Stimulated activated CD8-positive, alpha-beta memory T cell treated with anti-CD3 and anti-CD28 coated beads, Interleukin-4, amount 100 ng/mL, for 4 hours (primary cell): ENCODE measurements at places on chromosomes 11 and 22.

- DNase-seq, result no peak
Measured at GRCh38 chr22:22878211-22878570, 9.4 kb upstream of the IGLL5 start.

DNA sequence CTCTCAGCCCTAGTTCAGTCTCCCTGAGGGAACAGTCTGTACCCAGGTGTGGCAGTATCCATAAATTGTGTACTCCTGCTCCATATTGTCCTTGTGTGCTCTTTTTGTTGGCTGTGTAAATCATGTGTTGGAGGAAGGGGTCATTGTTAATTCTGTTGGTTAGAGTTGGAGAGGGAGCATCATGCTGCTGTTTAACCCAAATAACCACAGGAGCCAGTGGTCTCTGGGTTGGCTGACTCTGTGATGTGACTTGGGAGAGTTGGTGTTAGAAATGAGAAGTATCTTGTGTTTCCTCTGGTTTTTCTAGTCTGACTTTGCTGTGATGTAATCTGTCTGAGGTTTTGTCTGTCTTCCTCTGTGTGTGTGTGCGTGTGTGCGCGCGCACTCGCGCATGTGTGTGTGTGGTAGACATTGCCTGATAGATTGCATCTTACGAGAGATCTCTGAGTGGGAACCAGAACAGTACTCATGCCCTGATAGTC is 30.5 kb downstream of the CTNND1 start:
- peak; percentile 73 for DNase-seq

DNA sequence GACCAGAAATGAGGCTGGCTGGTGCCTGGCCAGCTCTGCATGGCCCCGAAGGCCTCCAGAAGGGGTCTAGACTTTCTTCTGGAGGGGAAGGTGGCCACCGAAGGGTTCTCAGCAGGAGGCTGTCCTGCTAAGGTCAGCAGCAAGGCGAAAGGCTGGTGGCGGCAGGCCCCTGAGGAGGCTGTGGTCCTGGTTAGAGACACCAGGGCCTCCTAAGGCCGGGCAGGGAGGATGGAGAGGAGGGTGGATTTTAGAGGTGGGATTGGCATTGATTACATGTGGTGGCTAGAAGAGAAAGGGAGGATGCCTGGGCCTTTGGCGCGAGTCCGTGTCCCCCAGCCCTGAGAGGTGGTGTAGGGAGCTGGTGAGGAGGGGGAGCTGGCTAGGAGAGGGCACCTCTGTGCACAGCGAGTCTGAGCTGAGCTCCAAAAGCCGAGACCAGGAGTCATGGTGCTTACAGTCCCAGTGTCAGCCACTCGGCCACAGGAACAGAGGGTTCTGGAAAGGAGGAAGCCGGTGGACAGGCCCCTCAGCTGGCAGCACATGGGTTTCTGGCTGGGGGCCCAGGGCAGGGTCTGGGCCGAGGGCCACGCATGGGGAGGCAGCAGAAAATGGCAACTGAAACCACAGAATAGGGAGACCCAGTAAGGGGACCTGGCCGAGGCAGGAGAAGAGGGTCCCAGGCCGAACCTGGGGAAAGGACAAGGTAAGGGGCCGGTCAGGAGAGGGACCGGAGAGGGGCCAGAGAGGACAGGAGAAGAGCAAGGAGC is 2.5 kb downstream of the FERMT3 start:
- DNase-seq, result no peak

DNA sequence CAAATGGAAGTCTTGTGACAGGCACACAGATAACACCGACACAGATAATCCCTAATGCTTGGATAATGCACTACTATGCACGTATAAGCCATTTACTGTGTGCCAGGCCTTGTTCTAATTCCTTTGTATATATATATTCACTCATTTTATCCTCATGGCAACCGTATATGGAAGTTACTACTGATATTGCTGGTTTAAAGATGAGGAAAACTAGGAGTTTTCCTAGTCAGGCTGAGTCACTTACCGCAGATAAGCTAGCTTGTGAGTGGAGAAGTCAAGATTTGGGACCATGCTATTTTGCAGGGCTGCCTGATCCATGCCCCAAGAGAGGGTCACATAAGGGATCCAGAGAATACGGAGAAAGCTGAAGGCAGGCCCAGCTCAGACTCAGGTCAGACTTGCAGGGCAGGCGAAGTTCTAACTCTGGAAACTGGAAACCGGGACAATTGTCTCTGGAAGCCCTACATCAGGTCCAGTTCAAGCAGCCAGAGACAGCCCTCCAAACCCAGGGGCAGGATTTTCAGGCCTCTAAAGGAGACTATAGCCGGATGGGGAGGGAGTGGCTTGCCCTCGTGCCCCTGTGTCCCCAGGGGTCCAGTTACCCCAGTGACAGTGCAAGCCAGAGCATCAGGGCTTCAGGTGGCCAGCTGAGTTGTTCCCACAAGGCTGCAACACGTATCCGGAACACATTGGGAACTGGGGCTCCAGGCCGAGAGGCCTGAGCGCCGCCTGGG is 534.8 kb downstream of the INSC start:
- DNase-seq, result no peak

- DNase-seq, result no peak
Measured at GRCh38 chr11:8808226-8808585, 102.8 kb upstream of the AKIP1 start.

DNA sequence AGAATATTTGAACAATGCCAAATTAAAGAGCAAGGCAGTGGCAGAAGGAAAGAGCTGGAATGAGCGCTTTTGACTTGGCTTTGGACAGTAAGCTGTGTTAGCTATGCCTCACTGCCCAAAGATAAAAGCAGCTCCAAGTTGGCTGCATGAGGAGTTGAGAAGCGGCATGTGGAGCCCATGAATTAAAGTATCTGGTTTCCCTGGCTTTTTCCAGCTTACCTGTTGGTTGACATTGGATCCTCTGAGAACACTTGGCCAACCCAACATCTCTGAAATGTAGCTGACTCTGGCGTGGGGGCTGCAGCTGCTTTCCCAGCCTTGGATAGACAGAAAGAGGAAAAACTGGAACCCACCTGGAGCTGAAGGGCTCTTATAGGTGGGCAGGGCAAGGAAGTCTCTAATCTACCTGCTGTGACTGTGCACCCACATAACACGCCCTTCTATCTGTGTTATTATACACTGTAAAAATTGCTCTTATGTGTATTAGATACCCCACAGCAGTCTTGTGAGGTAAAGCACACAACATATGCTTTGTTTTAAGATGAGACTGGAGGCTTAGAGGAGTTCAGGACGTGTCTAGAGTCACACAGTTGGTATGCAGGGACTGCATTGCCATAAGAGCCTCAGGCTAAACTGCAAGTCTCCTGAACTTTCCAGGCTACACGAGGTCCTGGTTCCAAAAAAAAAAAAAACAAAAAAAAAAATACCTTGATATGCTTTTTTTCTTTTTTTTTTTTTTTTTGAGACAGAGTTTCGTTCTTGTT is 5.8 kb downstream of the UBASH3B start:
- no peak for DNase-seq

- no peak for DNase-seq
Measured at GRCh38 chr11:84719935-84720577, 907.1 kb downstream of the DLG2 start.

GRCh38 chr22:45672564-45673481 is 1.2 kb downstream of the ATXN10 start:
- DNase-seq, result no peak

DNA sequence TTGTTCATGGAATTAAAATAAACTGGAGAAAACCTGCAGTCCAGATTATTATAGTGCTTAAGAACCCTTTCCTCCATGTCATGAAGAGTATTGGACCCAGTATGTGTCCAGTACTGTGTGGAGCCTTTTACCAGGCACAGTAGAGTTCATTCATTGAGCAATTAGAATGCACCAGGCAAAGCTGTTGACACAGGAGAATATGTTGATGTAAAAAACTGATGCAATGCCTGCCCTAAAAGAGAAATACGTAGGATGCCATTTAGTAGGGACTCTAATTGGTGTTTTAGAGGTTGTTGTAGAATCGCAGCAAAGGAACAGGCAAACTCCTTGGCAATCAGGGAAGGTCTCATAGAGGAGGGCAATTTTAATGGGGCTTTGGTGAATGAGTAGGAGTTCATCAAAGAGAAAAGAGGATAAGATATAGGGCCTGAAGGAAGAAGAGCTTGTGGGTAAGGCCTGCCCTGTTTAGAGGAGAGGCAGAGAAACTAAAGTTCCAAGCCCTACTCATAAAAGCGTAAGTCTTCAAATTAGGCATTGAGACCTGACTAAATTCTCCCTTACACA is 126.4 kb downstream of the SEZ6L start:
- no peak for DNase-seq

DNA sequence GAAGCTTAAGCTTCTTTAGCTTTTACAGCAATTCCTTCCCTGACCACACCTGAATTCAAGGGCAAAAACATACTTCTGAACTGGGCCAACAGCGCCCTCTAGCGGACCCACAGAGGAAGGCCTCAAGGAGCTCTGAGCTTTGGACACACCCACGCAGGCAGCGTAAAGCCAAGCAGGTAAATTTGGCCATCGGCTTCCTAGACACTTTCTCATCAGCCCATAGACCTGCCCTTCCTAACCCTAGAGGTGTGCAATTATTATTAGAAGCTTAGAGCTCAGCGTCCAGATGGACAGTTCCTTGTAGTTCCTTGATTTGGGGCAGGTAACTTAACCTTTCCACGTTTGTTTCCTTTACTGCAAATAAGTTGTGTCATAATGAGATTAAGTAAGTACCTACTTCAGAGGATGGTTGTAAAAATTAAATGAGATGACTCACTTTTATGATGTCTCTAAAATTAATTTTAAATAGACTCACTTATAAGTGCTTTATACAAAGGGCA is 25.7 kb upstream of the HMGXB4 start:
- DNase-seq, result peak; percentile 27
